ACHN (cell line): ENCODE measurements at places on chromosomes 11 and 22.

DNA sequence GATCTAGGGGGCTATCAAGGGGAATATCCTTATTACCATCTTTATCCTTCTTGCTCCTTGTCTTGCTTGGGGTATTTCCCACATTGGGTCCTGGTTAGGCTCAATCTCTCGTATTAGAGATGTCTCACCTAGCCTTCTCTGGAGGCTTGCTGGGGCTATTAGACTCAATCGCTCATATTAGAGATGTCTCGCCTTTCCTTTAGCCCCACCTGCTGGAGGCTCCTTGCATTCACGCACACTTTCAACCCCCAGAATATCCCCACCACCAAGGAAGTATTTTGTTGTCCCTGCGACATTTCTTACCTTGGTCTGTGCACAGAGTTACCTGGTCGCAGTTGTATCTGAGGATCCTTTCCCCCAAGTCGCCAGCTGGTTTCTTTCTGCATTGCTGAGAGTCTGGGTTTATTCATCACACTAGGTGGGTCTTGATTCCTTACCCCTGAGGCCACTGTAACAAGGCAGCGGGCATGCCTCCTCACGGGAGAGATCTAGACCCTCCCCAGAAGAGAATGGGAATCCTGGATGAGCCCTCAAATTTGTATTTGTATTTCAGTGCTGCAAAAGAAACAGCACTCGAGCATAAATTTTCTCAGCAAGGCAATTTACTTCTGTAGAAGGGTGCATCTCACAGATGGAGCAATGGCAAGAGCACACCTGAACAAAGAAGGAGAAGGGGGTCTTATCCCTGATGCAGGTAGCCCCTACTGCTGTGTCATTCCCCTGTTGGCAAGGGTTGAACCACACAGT is 15.9 kb upstream of the HYLS1 start:
- DNase-seq = peak; percentile 25

- DNase-seq = no peak
These were observed 424.4 kb upstream of the CCDC179 start for GRCh38 chr11:23284631-23285030.

GRCh38 chr22:38629108-38629507 is 27.1 kb downstream of the FAM227A start:
- DNase-seq = no peak

- no peak for DNase-seq
These were observed 3.2 kb downstream of the LINC01488 start for GRCh38 chr11:69484427-69485259.

DNA sequence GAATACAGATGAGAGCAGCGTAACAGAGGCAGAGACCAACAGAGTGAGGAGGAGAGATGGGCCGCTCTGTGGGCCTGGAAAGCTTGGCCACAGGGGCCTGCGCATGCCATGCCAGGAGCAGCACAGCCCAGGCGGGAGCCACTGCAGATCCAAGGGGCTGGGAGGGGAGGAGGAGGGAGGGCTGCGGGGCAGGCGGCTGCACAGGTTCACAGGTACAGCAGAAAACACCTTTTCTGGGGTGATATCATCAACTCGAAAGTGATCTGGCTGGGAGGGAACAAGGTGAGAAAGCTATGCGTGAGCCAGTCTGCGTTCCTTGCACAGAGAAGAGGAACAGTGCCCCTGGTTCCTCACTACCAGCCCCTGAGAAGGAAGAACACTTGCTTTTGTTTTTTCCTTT is 14.8 kb downstream of the VPS37C start:
- DNase-seq = no peak

- DNase-seq = no peak
These were observed 29.2 kb downstream of the SREBF2 start for GRCh38 chr22:41862160-41862529.

GRCh38 chr11:538431-539051 is 1.2 kb downstream of the LRRC56 start:
- no peak for DNase-seq
